ENCODE measurements at places on chromosomes 1 and 21. TPM values are rescaled to one million over a fixed set of nuclear protein-coding genes. Genes with fewer than 3 reads are reported as not detected.
A peak's percentile ranks its signal among the peaks of the same experiment; 100 is the strongest.

DNA sequence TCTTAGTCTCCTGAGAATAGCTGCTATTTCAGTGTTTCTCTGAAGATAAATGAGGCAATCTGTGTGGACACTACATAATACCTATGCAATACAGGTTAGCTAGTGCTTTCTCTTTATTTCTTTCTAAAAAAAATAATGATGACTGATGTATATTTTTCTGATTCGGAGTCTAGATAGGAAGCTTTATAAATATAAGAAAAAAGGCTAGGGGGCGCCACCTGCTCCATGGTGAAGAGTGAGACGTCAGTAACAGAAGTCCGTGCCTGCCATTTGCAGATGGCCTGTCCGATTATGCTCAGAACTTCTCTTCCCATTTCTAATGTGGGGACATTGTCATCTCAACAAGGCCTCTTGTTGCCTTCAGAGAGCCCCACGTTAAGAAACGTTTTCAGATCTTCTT, 26.4 kb downstream of the QSOX1 start:
- H3K36me3 ChIP-seq, result no peaks in the 10 kb centered on the region
- no peak overlapping the region for H3K4me3 ChIP-seq
- no peaks in the 10 kb centered on the region for H3K4me1 ChIP-seq
- H3K27ac ChIP-seq, result no peak overlapping the region

DNA sequence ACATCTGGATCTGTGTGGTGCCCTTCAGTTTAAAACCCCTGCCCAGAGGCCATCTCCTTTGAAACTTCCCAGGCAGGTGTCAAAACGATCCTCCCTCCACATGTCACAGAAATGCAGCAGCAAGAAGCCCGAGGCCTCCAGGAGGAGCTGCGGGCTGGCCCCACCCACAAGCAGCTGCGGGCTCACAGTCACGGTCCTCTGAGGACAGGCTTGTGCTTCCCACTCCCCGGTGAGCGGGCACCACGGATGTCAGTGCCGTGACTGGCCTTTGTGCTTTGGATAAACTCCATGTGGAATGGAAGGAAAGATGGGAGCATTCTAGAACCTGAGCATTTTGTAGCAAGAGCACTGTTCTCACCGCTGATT, 65.8 kb downstream of the SIK1 start:
- no peaks in the 10 kb centered on the region for H3K27me3 ChIP-seq
- peak overlapping the region; percentile 93 for H3K27ac ChIP-seq
- H3K4me1 ChIP-seq, result peaks cover 12% of the 10 kb centered on the region

DNA sequence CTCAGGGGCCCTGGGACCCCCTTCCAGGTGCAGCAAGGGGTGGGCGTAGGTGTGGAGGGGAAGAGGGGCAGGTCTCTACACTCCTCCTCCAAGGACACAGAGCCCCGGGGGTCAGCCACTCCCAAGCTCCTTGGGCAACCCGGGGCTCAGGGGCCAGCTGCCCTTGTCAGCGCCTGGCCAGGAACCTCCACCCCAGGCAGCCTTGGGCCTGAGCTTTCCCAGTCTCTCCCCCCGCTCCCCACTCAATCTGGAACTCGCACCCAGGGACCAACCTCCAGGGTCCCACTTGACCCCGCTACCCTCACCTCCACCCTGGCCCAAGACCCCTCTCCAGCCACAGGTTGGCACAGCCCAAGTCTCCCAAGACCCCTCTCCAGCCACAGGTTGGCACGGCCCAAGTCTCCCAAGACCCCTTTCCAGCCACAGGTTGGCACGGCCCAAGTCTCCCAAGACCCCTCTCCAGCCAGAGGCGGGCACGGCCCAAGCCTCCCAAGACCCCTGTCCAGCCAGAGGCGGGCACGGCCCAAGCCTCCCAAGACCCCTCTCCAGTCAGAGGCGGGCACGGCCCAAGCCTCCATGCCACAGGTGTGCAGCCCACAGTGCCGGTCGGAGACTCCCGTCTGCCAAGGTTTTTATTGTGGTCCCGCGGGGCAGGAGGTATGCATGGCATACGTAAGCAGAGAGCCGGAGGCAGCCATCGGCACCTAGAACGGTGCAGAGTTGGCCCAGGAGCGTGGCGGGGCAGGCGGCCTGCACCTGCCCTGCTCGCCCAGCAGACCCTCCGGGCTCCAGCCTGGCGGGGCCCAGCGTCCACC, 3.0 kb downstream of the TNFRSF4 start:
- no peaks in the 10 kb centered on the region for H3K36me3 ChIP-seq
- no peak overlapping the region for H3K4me3 ChIP-seq
- no peak for DNase-seq
- H3K27me3 ChIP-seq, result no peaks in the 10 kb centered on the region
- peaks cover 13% of the 10 kb centered on the region for H3K4me1 ChIP-seq

The FCRL2 gene
- total RNA-seq, result 0.19 TPM

Measured in testis (tissue), 5 donors.